ENCODE measurements at places on chromosomes 6 and 20.

DNA sequence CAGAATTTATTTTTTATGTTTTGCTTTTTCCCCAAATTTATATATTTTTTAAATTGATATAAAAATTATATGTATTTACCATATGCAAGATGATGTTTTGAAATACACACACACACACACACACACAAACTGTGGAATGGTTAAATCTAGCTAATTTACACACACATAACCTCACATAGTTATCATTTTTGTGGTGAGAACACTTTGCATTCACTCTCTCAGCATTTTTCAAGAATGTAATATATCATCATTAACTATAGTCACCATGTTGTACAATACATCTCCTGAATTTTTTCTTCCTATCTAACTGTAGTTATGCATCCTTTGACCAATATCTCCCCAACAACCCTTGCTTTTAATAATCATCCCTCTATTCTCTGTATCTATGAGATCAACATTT, 52.2 kb downstream of the GFRAL start:
- DNase-seq = no peak

DNA sequence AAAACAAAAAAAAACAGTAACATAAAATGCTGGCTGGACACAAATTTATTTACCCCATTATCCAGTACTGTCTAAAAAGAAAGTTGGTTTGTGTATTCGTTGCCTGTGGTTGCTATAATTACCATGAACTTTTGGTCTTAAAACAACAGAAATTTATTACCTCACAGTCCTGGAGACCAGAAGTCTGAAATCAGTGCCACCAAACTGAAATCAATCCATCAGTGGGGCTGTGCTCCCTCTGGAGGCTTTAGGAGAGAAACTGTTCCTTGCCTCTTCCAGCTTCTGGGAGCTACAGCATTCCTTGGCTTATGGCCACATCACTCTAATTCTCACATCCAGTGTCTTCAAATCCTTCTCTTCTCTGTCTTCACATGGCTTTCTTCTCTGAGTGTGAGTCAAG, 79.4 kb downstream of the SNX5 start:
- DNase-seq = no peak

DNA sequence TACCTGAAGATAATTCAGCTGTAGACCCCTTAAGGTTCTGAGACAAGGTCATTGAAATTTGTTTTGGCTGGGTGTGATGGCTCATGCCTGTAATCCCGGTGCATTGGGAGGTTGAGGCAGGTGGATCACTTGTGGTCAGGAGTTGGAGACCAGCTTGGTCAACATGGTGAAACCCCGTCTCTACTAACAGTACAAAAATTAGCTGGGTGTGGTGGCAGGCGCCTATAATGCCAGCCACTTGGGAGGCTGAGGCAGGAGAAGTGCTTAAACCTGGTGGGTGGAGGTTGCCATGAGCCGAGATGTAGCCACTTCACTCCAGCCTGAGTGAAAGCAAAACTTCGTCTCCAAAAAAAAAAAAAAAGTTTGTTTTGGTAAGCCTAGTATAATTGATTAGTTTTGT, 11.0 kb downstream of the SRSF3 start:
- DNase-seq = no peak

- no peak for DNase-seq
These were observed at the start of gene DUSP22 for GRCh38 chr6:291697-292505. DUSP22 (plus strand) TSS chr6:292487; CDS start chr6:292540, 53 bp downstream.

DNA sequence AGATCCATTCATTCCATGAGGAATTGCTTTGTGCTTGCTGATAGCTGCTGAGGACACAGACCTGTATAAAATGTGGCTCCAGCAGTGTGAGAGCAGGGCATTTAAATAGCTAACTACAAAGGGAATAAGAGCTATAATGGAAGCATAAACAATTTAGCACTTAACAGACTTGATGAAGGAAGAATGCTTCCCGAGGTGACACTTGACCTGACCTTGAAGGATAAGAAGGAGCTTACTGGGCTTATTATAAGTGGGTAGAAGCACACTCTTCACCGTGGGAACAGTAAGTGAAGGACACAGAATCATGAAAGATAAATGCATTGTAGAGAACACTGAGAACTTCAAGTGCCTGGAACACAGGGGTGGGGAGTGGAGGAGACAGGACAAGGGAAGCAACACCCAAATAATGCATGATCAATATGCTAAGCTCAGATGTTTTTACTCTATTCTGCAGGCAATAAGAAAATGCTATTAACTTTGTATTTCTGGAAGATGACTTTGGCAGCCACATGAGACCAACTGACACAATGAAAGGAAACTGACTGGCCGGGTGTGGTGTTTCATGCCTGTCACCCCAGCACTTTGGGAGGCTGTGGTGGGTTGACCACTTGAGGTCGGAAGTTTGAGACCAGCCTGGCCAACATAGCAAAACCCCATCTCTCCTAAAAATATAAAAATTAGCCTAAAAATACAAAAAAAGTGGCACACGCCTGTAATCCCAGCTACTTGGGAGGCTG, 84.2 kb downstream of the EPB41L2 start:
- no peak for DNase-seq

- no peak for DNase-seq
These were observed 39.1 kb upstream of the RBM24 start for GRCh38 chr6:17242087-17242486.
